Fibroblast of villous mesenchyme (primary cell): ENCODE measurements at places on chromosomes 11 and 22. TPM values are rescaled to one million over a fixed set of nuclear protein-coding genes. Genes with fewer than 3 reads are reported as not detected.

- DNase-seq = no peak
Measured at GRCh38 chr11:27616711-27617110, 83.5 kb downstream of the BDNF start.

- peak; percentile 6 for DNase-seq
Measured at GRCh38 chr11:128747728-128748148, 53.9 kb downstream of the FLI1 start.

MS4A15 gene
- total RNA-seq = not detected in 2 replicates

ISX gene
- total RNA-seq = not detected in 2 replicates

DNA sequence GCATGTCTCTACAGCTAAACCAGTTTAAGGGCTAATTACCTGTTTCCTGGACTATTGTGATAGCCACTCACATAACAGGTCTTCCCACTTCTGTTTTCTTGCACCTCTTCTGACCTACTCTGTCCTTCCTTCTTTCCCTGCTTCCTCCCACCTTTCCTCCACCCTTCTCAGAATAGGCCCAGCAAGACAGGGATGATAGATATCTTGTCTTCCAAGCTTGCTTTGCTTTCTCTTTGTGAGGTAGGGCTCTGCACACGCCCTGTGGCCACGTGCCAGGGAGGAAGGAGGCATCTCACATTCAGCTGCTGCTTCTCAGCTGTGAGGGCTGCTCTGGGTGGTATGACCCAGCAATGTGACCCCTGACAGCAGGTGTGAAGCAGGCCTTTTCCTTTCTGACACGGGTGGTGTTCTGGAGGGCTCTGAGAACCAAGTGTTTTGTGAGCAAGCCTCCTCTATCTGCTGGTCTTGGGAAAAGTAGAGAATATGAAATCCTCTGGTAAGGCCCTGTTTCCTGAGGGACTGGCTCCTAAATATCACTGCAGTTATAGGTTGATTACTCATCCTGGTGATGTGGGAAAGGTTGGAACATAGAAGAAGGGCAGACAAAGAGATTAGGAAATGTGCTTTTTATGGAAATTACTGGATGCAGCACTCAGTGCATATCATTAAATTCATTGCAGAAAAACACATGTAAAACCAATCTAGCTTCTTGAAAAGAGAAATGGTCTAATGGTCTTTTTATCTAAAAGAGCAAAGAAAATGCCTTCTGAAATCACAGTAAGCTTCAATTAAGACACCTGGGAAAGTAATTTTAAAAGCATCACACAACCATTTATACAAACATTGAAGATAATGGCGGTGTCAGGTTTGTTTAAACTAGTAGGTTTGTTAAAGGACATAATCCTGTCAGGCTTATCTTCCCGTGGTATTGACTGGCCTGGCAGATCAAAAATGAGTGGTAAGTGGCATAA lies 8.5 kb downstream of the AMOTL1 start:
- DNase-seq = peak; percentile 80

GRCh38 chr11:10017911-10018310 lies 276.1 kb downstream of the SBF2 start:
- no peak for DNase-seq

DNA sequence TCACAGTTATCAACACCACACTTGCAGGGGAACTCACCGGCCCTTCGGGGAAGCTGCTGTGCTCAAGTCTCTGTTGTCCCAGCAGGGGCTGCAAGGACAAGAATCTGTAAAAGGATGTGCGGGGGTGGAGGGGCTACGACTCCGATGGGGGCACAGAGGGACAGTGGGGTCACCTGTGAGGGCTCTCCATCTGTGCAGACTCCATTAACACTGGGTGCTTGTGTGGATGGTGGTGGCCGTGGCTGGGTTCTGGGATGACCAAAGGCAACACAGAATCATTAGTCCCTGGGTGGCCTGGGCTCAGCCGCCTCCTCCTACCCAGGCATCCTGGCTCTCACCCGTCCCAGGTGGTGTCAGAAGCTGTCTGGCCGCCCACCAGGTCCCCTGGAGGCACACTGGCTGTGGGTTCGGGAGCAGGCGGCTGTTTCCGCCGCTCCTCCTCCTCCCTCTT lies 10.2 kb upstream of the RBM4B start:
- DNase-seq = no peak

- DNase-seq = no peak
Measured at GRCh38 chr22:30250661-30251267, 4.2 kb upstream of the LIF start.

RIC8A gene
- total RNA-seq = 154 and 167 TPM in 2 replicates

DNA sequence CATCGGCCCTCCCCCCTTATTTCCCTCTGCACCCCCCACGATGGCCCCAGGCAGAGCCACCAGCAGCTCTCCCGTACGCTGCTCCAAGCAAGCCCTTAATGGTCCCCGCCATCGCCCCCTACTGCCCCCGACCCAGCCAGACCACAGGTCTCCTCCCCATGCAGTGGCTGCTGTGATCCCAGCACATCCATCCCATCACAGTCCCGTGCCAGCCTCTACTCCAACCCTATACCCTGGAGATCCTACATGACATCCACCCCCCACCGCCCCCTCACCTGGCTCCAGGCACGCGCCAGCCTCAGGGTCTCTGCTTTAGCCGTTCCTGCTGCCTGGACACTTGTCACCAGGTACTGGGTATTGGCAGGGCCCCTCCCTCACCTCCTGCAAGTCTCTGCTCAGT lies 85.8 kb upstream of the RTL6 start:
- DNase-seq = no peak

MRGPRX3 gene
- not detected in 2 replicates for total RNA-seq

DNA sequence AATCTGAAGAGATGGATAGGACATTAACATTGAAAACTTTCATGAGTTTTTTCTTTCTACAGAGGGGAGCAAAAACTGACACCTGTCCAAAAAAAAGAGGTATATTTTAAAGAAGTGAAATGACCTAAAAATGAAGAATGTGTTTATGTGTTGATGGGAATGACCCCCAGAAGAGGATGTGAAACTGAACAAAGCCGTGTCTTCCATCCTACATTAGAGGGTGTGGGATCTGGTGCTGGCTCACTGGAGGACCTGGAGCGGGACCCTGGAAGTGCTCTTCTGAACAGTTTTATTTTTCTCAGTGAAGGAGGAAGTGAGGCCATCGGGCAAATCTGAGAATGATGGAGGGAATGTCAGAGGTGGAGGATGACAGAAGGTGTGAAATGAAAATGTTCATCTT lies 470.1 kb downstream of the NTM start:
- no peak for DNase-seq

DNA sequence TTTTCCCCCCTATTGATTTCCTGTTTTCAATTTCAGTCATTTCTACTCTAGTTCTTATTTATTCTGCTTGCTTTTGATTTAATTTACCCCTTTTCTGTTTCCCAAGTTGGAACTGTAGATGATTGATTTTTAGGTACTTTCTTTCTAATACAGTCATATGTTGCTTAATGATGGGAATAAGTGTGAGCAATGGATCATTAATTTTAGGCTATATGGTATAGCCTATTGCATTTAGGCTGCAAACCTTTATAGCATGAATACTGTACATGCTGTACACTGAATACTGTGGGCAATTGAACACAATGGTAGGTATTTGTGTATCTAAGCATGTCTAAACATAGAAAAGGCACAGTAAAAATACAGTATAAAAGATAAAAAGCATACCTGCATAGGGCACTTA lies 44.9 kb downstream of the DDX10 start:
- DNase-seq = no peak

CHRM4 gene
- under 0.01 TPM in 1 of 2 replicates, not detected in the other for total RNA-seq

MFNG gene
- total RNA-seq = under 0.01 TPM in 1 of 2 replicates, not detected in the other
